ENCODE measurements at places on chromosomes 2 and 18.

DNA sequence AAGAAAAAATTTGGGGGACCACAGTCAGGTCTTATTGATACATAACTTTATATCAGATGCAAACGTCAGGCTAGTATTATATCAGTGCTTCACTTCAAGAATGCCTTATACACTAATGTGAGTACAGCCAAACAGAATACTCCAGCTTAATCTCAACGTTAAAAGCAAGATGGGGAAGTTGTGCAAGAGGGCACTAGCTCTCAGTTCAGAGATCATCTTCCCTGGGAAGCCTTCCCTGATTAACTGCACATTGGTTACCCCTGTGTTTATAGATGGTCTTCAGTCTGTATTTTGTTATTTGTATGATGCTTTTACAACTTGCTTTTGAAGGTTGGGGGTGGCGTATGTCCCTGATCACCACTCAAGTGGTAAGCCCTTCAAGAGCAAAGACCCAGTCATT is 11.4 kb downstream of the EPAS1 start:
- DNase-seq: no peak

- DNase-seq: no peak
Measured at GRCh38 chr2:71706836-71707235, 253.5 kb downstream of the DYSF start.

- DNase-seq: no peak
Measured at GRCh38 chr2:201441409-201441808, 9.8 kb downstream of the TRAK2 start.

- no peak for DNase-seq
Measured at GRCh38 chr2:129862668-129863067, 116.8 kb upstream of the RAB6C start.

- no peak for DNase-seq
Measured at GRCh38 chr2:128525653-128526052, 207.0 kb upstream of the HS6ST1 start.

GRCh38 chr2:121705390-121705789 is 31.3 kb downstream of the NIFK start:
- DNase-seq: no peak

GRCh38 chr2:98126061-98126460 is 39.1 kb downstream of the VWA3B start:
- no peak for DNase-seq

DNA sequence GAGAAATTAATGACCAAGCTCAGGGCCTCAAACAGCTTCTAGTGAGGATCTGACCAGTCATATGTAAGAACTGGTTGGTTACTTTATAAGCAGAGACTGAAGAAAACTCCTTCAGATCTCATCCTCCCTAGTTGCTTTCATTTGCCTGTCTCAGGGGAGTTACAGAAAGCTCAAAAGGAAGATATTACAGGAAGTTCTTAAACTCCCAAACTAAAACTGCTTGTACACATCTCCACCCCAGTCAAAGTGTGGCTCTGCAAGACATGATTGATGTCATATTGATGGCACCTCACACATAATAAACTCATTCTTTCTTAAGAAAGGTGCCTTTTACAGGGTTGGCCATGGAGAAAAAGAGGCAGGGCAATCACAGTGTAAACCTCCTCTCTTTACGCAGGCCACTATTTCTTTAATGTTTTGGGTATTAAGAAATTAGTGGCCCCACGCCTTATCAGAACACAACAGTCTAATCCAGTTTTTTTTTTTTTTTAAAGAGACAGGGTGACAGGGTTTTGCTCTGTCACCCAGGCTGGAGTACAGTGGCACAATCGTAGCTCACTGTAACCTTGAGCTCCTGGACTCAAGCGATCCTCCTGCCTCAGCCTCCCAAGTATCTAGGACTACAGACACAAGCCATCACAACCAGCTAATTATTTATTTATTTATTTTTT is 62.6 kb upstream of the STK17B start:
- no peak for DNase-seq

DNA sequence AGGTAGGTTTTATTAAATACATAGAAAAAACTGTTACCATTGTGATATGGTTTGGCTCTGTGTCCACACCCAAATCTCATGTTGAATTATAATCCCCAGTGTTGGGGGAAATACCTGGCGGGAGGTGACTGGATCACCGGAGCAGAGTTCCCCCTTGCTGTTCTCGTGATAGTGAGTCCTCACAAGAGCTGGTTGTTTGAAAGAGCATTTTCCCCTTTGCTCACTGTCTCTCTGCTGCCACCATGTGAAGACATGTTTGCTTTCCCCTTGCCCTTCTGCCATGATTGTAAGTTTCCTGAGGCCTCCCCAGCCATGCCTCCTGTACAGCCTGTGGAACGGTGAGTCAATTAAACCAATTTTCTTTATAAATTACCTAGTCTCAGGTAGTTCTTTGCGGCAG is 352.7 kb upstream of the SLC39A10 start:
- DNase-seq: no peak

DNA sequence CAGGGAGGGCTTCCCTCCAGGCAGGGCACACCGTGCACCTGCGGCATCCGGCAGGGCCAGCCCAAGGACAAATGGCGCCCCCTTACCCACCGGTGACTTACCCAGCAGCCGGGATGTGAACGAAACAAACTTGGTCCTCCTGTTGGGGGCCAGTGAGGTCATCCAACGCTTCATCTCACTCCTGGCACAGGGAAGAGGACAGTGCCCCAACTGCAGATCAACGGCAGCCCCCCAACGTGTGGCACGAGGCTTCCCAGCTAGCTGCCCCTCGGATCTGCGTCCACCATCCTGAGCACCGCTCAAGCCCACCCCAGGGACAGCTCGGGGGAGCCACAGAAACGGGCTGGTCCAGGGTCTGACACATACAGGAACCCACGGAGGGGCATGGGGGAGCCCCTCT is 12.0 kb downstream of the SNORC start:
- DNase-seq: no peak

- DNase-seq: no peak
Measured at GRCh38 chr2:31950946-31951562, 59.8 kb downstream of the MEMO1 start.

Measured in cerebellar nuclear complex (tissue), 1 donor.